PC-3 (cell line): ENCODE measurements at places on chromosomes 11 and 22. TPM values are rescaled to one million over a fixed set of nuclear protein-coding genes. Genes with fewer than 3 reads are reported as not detected.

PLEKHB1 gene
- total RNA-seq: 4.6 and 10.6 TPM in 2 replicates

OR6T1 gene
- total RNA-seq: not detected in 2 replicates

DNA sequence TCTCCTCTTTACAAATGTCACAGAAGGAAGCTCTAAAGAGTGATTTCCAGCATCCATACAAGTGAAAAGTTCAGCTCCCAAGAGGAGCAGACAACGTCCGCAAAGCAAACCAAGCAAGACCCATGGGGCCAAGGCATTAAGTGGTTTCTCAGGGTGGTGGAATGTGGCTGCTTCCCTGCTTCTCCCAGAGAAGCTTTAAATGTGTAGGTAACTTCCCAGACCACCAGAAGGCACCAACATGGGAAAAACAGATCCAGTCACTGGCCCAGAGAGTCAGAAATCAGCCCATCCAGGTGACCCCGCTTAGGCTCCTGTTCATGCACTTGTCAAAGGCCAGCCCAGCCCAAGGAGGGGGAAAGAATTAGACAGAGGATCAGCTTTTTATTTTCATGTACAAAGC, 13.3 kb upstream of the PHF21A start:
- DNase-seq: no peak

GRCh38 chr11:69102732-69103615, 52.8 kb upstream of the SMIM38 start:
- peak; percentile 34 for DNase-seq

DNA sequence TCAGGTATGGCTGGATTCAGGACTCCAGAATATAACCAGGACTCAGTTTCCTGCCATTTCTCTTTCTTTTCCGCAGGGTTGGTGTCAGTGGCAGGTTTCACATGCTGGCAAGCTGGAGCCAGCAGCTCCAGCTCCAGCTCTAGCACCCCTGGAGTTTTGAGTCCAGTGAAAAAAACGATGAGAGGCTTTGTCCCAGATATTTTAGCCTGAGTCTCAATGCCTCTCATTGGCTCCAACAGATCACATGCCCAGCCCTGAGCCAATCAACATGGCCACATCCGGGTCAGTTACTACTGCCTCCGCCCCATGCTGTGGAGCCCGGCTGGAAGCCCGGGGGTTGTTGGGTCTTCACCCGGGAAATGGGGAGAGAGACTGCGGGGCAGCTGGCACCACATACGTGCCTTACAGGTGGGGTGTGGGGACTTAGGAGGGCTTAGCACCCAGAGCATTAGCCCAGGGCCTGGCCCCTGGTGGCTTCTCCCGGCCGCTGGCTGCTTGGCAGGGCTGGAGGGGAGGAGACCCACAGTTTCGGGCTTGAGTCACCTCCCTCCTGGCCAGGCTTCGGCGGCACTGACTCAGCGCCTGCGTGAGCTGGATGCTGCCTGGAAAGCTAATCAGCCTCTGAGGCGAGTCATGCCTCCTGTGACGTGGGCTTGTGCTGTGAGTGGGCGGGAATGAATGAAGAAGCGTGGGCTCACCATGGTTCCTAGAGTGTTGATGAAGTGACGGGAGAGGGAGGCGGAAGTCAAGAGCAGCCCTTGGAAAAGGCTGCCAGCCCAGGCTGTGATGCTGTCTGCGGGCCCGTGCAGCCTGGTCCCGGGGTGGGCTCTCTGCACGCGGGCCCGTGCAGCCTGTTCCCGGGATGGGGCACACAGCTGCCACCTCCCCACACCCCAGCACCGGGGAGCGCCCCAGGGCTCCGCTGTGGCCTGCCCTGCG, 15.3 kb upstream of the MRTFA start:
- DNase-seq: peak; percentile 96

DNA sequence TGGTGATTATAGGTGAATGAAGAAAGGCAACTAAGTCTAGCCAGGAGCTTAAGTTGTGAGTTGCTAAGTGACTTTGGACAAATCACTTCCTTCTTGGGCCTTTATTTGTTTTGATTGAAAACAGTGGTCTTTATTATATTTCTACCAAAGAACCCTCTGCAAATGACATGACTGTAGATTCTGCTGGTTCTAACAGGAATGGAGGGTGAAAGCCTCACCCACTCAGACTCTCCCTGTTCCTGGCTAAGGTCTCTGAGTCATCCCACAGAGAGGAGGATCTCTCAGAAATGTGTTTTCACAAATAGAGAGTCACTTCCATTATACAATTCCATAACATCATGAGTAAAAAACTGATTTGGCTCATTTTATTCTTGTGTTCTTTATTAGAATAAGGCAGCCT, 583.9 kb upstream of the LRRC4C start:
- DNase-seq: peak; percentile 49

DNA sequence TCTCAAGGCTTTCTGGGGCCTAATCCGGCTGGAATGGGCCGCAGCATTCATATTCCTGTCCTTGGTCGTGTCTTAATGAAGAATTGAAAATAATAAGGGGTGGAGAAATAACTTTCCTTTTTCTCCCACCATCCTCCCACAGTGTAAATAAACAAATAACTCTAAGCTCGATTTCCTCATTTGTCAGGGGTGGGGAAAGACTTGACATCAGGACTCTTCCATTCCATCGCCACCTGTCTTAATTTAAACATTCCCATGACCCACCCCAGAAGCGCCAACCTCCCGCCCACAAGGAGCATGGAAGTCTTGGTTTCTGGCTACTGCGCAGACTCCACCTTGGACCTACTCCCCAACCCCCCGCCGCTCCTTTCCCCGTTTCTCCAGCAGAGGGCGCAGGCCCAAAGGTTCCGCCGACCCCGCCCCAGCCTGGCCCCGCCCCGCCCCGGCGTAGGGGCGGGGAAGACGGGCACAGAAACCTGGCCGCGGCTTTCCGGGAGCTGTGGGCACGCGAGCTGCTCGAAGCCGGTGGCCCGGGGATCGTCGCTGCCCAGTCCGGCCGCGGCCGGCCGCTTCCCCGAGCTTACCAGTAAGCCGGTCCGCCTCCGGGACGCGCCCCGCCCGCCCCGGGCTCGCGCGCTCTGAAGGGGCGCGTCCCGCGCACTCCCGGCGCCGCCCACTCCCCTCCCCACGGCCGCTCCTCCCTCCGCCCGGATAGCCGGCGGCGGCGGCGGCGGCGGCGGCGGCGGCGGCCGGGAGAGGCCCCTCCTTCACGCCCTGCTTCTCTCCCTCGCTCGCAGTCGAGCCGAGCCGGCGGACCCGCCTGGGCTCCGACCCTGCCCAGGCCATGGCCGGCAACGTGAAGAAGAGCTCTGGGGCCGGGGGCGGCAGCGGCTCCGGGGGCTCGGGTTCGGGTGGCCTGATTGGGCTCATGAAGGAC, at the start of gene CBL:
TSS of gene CBL (plus strand) at position 766 of the 937 bp plus-strand sequence. CDS start at position 845, 79 bp downstream.
- peak; percentile 96 for DNase-seq

OR2AT4 gene
- total RNA-seq: not detected in 2 replicates

- no peak for DNase-seq
Measured at GRCh38 chr11:74950374-74950969, 1.4 kb downstream of the SPCS2 start.

DNA sequence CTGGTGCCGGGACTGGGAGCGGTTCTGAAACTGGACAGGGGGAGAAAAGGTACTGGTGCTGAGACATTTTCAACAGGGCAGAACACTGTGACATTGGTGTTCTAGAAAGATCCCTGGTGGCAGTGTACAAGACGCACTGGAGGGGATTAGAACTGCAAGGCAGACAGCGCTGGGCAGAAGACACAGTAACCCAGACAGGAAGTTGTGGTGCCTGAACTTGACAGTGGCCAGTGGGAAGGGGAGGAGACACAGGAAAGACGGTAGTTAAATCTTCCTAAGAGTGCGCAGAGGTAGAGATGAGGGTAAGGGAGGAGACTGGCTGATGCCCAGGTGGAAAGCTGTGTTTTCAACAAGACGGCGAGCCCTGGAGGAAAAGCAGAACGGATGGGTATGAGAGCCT, 24.5 kb downstream of the FAM227A start:
- no peak for DNase-seq

DNA sequence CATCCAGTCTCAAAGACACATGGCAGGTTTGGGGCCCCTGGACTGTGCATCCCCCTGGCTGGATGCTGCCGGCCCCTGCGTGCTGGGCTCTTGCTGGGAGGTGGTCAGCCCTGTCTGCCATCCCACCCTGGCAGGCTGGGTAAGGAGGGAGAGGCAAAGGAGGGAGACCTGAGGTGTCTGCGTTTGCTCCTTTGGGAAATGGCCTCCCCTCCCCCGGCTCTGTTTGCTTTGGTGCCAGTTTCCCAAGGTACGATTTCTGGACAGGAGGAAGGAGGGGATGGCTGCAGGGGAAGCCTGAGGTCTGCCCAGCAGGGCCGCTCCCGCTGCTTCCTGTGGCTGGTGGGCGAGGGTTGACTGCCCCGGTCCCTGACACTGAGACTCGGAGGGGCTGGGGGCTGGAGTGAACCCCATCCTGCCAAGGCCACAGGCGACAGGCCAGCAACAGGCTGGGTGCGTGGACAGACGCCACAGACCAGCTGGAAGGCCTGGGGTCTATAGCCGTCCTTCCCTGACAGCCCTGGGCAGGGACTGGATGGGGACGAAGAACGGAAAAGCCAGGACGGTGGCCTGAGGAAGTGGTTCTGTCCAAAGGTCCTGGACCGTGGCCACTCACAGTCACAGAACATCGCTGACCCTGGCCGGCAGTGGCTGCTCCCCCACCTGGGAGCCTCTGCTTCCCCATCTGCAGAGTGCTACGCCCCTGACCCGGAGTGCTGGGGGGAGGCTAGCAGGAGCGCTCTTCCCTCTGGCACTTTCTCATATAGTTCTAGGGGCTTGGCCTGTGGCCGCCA, 38.0 kb downstream of the OSBPL5 start:
- no peak for DNase-seq

GRCh38 chr11:134756811-134757540, 344.9 kb upstream of the B3GAT1 start:
- DNase-seq: no peak

PIM3 gene
- total RNA-seq: 61.7 and 72.8 TPM in 2 replicates

GRCh38 chr22:37681556-37682049, 4.5 kb upstream of the NOL12 start:
- peak; percentile 74 for DNase-seq

GRCh38 chr22:32020117-32020516, 22.9 kb upstream of the SLC5A1 start:
- peak; percentile 89 for DNase-seq

- DNase-seq: no peak
Measured at GRCh38 chr22:40331706-40332105, 14.6 kb upstream of the ADSL start.

IGF2 gene
- total RNA-seq: 5.0 and 5.1 TPM in 2 replicates

DNA sequence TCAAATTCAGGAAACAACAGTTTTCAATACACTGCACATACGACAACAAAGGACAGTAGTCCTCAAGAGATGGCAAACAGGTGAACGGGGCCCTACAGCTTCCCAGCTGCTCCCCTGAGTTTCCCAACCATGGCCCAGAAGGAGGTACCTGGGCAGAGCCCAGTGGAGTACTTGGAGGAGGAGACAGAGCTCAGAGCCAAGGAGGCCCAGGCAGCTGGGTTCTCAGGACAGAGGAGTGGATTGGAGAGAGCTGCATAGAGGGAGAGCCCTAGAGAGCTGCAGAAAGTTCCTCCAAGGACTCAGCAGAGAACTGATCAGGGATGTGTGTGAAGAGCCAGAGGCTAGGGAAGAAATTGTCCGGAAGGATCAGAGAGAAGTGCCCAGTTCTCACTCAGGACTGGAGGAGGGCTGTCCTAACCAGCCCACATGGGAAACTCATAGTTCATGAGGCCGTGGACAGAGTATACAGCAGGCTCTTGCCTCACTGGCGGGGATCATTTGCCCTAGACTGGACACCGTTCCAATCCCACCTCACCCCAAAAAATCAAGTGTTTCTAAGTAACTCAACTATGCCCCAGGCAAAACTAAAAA, 7.6 kb upstream of the ASCL2 start:
- DNase-seq: no peak

DNA sequence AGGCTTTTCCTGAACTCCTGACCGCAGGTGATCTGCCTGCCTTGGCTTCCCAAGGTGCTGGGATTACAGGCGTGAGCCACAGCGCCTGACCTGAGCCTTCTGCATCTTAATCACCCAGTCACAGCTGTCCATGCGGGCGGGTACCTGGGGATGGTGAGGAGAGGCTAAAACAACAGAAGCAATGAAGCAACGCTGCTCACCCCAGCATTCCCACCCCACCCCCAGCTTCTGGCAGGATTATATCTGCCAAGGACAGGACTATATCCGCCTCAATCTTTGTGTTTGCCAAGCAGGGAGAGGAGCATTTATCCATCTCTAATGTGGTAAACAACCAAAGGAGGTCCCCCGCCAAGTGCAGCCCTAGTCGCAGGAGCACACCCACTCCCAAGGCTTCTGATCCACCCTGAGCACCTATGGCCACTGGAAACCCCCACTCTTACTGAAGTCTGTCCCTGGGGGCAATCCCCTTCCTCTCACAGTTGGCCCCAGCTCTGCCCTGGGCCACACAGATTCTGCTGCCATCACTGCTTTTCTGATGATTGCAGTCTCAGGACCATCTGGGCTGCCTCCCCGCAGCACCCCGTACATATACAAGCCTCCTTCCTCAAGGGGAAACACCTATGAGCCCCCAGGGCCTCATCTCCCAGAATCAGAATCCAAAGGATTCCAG, 8.8 kb upstream of the LGALS2 start:
- DNase-seq: no peak

FGF19 gene
- not detected in 2 replicates for total RNA-seq

DNA sequence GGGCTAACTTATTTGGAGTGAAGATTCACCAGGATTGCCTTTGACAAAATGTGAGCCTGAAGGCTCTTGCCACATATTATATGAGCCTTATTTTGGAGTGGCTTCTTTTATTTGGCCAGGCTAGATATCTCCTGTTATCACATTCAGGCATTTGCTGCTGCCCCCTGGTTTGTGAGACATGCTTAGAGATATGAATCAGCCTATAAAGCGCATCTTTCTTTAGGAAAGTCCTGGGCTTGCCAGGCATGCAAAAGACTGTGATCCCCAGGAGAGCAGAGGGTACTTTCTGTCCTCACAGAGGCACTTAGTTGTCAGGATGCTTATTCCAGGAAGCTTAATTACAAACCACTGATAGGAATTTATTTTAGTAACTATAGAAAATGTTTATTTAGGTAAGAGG, 333.3 kb downstream of the FAT3 start:
- no peak for DNase-seq

DNA sequence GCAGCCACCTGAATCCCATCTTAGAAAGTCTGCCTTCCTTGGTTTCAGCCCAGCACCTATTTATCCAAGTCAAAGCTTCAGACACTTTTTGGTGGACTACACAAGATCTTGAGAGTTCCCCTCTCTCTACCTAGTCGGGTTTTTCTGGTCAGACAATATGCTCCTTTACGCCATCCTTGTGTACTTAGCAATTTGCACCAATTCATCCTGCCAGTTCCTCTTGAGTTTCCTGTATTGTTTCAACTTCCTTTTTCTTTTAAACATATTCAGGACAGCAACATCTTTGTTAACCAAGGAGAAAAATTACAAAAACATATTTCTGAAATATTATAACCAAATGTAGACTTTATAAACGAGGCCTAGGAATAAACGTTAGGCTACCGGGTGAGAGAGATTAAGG, 368.2 kb upstream of the CADM1 start:
- no peak for DNase-seq

TESMIN gene
- 25.8 and 30.2 TPM in 2 replicates for total RNA-seq

- DNase-seq: peak; percentile 86
Measured at GRCh38 chr11:128525411-128526243, 61.7 kb downstream of the ETS1 start.
